Tongue (tissue), 3 donors: ENCODE measurements at places on chromosomes 3 and 15. TPM values are rescaled to one million over a fixed set of nuclear protein-coding genes. Genes with fewer than 3 reads are reported as not detected.

PAK6 gene
- total RNA-seq: 2.5 TPM

EBLN2 gene
- total RNA-seq: 12.9 TPM

ERC2 gene
- total RNA-seq: 3.4 TPM

HCLS1 gene
- 6.9 TPM for total RNA-seq

DUOX2 gene
- 2.1 TPM for total RNA-seq

LMCD1 gene
- total RNA-seq: 321 TPM

SEMA3B gene
- total RNA-seq: 45.2 TPM
